ENCODE measurements at places on chromosomes 12 and 14.

- no peak for DNase-seq
Observed at GRCh38 chr12:53560351-53560750, 53.1 kb upstream of the NPFF start.

DNA sequence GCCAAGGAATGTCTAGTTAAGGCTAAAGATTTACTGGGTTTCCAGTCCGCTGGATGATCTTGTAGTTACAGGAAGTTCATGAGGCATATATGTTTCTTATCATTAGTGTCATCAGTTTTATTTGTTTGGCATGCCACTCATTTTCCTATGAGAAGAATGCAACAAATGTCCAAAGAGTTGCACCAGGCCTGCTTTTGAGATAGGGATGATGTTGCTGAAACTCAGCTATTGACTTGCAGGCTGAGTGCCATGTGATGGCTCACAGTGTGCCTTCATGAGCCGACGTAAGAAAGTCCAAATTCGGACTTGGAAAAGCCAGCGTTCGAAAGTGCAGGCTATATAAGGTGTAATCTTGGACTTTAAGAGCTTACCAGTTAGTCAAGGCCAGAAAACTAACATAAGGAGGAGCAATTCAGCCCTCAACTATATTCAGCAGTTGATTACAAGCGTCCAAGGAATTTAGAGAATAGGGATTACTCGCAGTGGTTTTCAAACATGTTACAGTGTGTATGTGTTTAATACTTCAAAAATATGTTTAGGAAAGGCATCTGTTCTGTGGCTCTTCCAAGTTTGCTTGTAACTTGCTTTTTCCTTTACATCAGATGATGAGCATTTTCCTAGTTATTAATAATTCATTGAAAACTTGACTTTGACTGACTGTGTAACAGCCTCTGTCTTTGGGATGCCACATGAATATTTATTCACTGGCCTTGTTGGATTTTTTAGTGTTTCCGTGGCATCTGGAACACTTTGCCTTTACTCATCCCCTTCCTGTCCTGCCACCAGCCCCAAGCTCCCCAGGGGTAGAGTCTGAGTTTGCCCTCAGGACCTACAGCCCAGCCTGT lies 101.3 kb downstream of the LGMN start:
- DNase-seq: no peak

DNA sequence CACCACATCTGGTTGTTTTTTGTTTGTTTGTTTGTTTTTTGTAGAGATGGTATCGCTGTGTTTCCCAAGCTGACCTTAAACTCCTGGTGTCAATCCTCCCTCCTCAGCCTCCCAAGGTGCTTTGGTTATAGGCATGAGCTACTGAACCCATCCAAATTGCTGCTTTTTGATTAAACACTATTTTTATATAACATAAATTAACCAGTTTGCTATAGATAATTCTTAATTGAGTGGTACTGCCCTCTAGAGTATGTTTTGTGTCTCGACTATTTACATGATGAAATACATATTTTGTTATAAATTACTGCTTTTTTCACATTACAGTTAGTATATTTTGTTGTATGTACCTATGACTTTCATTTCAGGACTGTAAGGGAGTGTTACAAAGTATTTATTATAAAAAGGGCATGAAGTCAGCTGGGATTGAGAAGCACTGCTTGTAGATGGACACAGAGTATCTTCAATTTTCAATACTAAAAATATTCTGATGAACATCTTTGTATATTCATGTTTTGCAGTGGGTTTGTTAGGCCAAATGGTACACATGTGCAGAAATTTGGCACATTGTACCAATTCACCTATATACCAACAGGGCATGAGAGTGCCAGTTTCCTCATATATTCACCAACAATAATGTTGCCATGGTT lies 14.9 kb upstream of the SCAF11 start:
- no peak for DNase-seq

GRCh38 chr12:53989227-53990113 lies 4.5 kb downstream of the HOXC10 start:
- DNase-seq: no peak

- no peak for DNase-seq
Observed at GRCh38 chr14:22689199-22689598, 45.0 kb upstream of the OR6J1 start.

- no peak for DNase-seq
Observed at GRCh38 chr14:54823757-54824549, 78.7 kb downstream of the GCH1 start.

GRCh38 chr14:21780429-21781084 lies 106.9 kb upstream of the OR4E1 start:
- no peak for DNase-seq
